ENCODE measurements at places on chromosomes 7 and 10.

- DNase-seq: no peak
Measured at GRCh38 chr7:102186306-102186705, 100.4 kb upstream of the SH2B2 start.

GRCh38 chr10:122102146-122102868 lies 113.3 kb downstream of the TACC2 start:
- no peak for DNase-seq

DNA sequence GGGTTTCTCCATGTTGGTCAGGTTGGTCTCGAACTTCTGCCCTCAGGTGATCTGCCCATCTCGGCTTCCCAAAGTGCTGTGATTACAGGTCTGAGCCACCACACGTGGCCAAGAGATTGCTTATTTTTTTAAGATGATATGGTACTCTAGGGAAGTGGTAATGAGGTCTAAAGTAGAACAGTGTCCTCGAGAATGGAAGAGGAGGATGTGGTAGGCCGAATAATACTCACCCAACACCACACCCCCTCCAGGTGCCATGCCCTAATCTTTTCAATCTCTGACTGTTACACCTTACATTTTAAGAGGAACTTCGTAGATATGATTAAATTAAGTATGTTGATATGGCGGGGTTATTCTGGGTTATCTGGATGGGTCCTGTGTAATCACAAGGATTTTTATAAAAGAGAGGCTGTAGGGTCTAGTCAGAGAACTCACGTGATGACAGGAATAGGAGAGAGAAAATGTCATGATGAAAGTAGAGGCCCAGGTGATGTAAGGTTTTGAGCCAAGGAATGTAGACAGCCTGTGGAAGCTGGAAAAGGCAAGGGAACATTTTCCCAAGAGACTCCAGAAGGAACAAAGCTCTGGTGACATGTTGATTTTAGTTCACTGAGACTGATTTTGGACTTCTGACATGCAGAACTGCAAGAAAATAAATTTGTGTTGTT lies 29.5 kb downstream of the CDK13 start:
- no peak for DNase-seq

- no peak for DNase-seq
Measured at GRCh38 chr10:58734116-58734515, 221.4 kb downstream of the BICC1 start.

GRCh38 chr7:105454921-105455320 lies 66.2 kb upstream of the SRPK2 start:
- DNase-seq: no peak

GRCh38 chr10:1137499-1138163 lies 81.4 kb downstream of the WDR37 start:
- no peak for DNase-seq
